ENCODE measurements at places on chromosomes 3 and 15. TPM values are rescaled to one million over a fixed set of nuclear protein-coding genes. Genes with fewer than 3 reads are reported as not detected.

Gene XCR1
- not detected for total RNA-seq

Gene ZNF280D
- total RNA-seq: 18.8 TPM

Gene P3H2
- 41.9 TPM for total RNA-seq

GRCh38 chr15:68713874-68714273 is 106.8 kb downstream of the ANP32A start:
- no peak for DNase-seq

GRCh38 chr3:16374047-16374934 is 109.3 kb downstream of the OXNAD1 start:
- no peak for DNase-seq

Measured in glomerular endothelial cell (primary cell).